ENCODE measurements at places on chromosomes 4 and X.

GRCh38 chr4:123976285-123976684 lies 579.7 kb downstream of the SPRY1 start:
- no peak for DNase-seq

DNA sequence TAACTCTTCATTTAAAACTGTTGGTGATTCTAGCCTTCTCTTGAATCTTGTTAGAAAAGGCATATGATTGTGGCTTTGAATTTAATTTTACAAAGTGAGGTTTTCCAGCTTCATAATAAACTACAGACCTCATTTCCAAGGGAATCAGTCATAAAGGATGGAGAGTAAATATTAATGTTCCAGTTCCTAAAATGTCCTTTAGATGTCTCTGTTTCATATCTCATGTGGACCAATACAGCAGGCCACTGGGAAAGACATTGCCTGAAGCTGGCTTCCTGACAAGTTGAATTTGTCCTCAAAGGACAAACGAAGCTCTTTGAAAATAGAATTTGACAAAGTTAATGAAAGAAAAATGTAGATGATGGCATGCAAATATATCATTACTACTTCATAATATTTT lies 125.4 kb downstream of the ZNF330 start:
- DNase-seq, result no peak

DNA sequence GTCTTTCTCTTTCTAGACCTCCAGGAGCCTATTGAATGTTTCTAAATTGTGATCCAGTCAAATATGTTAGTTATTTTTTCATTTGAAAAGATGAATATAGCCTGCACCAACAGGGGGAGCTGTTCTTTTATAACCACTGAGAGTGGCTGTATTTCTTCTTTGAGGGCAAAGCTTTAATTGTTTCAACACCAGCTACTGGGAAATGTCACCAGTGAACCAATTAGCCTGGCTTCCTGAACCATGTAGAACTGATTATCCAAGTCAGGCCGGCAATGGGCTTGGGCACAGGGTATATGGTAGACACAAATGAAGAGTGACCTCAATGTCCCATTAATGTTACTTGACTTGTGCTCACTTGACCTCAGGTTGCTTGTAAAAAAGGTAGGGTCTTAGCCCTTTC lies 4.8 kb upstream of the DAPP1 start:
- no peak for DNase-seq

DNA sequence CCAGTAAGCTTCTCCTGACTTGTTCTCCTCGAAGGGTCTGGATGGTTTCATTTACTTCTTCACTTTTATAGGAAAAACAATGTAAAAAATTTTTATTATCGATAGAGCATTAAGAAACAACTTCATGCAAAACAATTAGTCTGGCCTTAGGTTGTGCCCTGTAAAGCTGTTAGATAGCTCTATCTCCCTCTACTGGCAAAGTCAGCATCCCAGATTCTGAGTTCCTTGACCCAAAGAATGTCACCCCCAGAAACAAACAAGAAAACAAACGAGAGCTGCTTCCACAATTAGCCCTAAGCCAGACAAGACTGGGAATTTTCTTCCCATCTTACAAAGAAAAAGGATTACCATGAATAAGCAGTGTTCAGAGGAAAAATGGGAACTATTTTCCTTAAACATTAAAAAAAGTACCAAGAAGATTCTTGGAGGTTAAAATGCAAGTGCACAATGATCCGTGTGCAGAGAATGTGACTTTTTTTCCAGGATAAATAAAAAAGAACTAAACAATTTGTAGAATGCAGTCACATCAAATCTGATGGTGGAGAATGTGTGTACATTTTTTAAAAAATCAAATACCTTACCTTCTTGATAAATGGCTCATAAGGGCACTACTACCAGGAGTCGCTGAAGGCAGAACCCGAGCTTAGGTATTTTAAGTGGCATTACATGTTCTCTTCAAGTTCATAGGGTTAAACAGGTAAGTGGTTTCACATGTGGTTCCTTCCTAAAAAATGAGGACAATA lies 293.2 kb downstream of the FBXO8 start:
- DNase-seq, result no peak

- DNase-seq, result no peak
Measured at GRCh38 chrX:107678957-107679740, 50.8 kb downstream of the PRPS1 start.

GRCh38 chr4:10983885-10984640 lies 299.5 kb upstream of the CLNK start:
- DNase-seq, result no peak

DNA sequence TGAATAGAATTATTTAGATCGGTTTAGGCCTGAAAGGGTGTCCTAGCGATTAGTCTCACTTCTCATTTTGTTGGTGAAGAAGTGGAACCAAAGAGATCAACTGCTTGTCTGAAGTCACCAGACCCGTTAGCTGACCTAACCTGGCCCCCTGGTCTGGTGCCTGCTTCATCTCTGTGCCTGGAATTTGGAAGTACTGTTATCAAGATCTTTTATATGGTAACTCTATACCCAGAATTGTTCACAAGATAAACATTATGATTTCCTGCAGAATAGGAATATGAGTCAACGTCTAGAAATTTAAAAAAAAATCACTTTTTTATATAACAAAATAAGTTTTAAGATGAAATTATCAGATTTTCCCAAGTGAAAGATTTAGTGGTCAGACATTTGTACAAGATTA lies 37.2 kb downstream of the LRP2BP start:
- DNase-seq, result no peak

DNA sequence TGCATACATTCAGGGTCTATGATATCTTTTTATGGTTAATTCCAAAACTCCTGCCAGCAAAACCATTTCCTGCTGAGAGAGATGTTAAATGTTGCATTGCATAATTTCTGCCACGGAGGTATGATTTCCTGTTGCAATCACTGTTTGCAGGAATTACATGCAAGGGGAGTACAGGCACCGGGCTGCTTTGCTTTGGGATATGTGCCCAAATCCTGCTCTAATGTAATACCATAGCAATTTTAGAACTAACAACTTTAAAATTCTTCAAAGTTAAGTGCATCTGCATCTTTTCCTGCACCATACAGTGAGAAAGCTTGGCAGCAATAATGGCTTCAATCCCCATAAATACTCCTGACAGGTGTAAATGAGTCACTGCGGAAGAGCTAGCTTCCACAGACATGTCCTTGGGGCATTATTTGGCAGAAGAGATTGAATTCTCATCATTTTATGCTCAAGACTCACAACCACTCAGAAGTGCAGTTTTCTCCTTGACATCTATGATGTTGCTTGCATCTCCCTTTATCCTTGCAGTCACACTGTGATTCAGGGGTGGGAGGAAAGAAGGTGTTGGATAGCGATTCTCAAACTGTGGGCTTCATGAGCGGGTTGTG lies 29.6 kb downstream of the TRIM2 start:
- no peak for DNase-seq

DNA sequence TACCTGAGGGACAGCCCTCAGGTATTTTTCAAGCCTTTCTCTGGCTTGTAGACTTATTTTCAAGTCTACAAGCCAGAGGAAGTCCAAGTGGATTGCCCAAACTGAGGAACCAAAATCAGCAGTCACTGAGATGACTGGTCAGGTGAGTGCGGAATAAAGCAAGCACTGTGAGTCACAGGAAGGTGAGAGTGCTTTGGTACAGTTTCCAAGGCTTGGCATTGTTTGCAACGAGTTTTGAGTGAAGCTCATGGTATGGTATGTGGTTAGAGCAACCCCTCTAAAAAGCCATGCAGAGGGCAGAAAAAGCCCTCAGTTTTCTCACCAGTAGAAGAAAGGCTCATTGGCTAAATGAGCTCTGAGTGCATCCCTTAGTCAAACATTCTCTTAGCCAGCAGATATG lies 112.8 kb upstream of the EOLA2 start:
- no peak for DNase-seq

- no peak for DNase-seq
Measured at GRCh38 chr4:111074523-111075114, 451.7 kb upstream of the PITX2 start.

- DNase-seq, result no peak
Measured at GRCh38 chrX:102930990-102931756, 5.9 kb upstream of the RAB40AL start.

- DNase-seq, result no peak
Measured at GRCh38 chr4:77052352-77052751, 23.4 kb downstream of the CCNI start.

GRCh38 chrX:108028854-108029253 lies 16.0 kb upstream of the VSIG1 start:
- DNase-seq, result no peak

DNA sequence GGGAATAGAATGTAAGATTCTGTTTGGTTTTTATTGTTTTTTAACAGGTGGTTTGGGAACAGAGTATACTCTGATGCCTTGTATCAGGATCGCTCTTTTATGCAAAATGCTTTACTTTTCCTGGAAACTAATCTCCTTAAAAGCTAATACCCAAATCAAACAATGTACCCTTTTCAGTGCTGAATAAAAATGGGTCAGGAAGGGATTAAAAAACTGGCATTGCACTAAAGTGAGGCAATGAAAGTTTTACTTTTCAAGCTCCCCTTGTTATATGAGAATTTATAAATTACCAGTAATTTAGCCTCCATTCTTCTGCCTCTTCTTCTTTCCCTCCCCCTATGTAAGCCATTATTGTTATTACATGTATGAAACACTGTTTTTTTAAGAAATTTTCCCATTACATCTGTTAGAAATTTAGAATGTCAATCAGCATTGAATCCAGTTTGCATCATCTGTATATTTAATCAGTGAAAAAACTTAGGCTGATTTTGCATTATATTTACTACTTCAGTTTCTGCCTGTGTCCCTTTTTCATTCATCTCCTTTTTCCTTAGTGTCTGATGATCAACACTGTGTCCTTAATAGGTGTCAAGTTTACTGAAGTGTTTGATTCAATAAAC lies 89.7 kb upstream of the NPNT start:
- DNase-seq, result no peak

DNA sequence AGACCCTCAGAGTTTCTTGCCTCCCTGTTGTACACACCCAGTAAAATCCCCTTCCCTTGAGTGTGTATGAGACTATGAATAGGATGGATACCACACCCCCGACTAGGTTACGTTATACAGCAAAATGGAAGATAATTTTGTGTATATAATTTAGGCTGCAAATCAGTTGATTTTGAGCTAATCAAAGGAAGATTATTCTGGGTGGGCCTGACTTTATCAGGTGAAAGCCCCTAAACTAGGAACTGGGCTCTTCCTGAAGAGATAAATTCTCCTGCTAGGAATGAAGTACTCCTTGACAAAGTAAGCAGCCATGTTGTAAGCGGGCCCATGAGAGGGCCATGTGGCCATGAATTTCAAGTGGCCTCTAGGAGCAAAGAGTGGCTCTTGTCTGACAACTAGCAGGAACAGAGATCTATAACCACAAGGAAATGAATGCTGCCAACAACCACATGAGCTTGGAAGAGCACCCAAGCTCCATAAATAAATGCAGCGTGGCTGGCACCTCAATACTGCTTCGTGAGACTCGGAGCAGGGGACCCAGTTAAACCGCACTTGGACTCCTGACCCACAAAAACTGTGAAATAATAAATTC lies 646.4 kb downstream of the IL1RAPL1 start:
- DNase-seq, result no peak

DNA sequence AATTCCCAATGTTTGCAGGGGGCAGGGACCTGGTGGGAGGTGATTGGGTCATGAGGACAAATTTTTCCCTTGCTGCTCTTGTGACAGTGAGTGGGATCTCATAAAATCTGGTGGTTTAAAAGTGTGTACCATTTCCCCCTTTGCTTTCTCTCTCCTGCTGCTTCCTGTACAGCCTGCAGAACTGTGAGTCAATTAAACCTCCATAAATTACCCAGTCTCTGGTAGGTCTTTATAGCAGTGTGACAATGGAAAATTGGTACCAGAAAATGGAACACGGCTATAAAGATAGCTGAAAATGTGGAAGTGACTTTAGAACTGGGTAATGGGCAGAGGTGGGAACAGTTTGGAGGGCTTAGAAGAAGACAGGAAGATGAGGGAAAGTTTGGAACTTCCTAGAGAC lies 108.7 kb upstream of the NPFFR2 start:
- no peak for DNase-seq

DNA sequence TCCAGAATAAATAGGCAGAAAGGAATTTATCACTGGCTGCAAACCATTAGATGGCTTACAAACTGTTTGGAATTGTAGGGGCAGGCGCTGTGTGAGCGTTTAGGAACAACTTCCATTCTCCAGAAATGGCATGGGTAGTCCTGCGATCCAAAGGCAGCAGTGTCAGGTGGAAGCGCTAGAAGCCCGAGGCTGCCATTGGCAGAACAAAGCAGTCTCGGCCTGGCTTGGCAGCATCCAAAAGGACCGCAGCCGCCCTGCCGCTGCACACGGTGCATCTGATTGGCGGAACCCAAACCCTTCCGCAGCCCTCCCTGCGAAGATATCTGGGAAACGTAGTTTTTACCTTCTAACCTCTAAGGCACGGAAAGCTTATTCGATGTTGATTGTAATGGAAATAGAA lies 23.6 kb upstream of the YTHDC1 start:
- peak; percentile 36 for DNase-seq

- no peak for DNase-seq
Measured at GRCh38 chr4:123435246-123436113, 38.9 kb downstream of the SPRY1 start.

- DNase-seq, result no peak
Measured at GRCh38 chr4:102218656-102219055, 126.6 kb downstream of the SLC39A8 start.

- DNase-seq, result no peak
Measured at GRCh38 chr4:69799337-69799736, 38.9 kb upstream of the SULT1B1 start.

- no peak for DNase-seq
Measured at GRCh38 chr4:158161551-158162354, 11.1 kb downstream of the GASK1B start.

DNA sequence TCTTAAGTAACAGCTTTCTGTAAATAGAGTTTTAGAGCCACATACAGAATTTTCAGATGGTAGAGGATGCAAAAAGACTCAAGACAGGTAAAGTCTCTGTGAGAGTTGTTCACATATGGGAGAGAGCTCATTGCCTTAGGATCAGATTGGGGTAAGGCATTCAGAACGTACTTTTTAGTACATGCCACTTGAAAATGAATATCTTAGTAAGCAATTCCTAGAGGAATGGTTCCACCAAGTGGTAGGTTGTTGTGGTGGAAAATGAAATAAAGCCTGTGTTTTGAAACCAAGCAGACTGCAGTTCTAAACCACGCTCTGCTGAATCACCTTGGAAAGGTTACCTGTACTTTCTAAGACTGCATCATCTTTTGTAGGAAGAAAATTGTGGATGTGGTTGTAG lies 547.0 kb upstream of the LCORL start:
- no peak for DNase-seq

DNA sequence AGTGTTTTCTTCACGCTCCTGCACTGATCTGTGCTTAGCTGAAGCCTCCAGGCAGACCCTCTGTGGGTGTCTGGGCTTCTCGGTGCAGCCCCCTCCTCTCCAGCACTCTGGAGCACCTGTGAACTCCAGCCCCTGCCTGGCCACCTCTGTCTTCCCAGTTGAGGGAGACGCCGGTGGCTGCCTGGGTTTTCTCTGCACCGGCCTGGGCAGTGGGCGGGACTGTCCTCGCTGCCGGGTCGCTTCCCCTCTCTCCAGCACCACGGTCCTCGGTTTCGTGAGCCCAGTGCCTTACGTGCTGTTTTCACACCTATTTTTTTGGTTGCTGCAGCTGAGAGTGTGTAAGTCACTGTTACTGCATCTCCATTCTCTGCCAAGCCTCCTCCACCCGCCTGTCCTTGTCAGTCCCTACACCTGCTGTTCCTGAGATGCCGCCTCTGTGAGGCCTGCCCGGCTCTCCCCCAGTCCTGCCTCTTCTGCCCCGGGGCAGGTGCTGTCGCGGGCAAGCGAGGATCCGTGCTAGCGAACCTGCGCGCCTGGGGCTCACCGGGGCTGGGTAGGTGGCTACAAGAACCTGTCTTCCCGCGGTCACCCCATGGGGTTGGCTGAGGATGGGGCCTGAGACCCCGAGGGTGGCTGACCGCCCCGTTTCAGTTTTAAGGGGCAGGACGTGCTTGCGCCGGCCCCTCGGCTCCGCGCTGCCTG lies 2.4 kb upstream of the FGFRL1 start:
- no peak for DNase-seq
